Aorta (tissue), 5 donors: ENCODE measurements at places on chromosomes 2 and 18. TPM values are rescaled to one million over a fixed set of nuclear protein-coding genes. Genes with fewer than 3 reads are reported as not detected.

Gene MBP
- 9.1 TPM for polyA plus RNA-seq

Gene CLK1
- polyA plus RNA-seq: 361 TPM

Gene DAW1
- polyA plus RNA-seq: 0.41 TPM

Gene MATN3
- 1.9 TPM for polyA plus RNA-seq

Gene CFAP65
- polyA plus RNA-seq: not detected
